ENCODE measurements at places on chromosomes 16 and 17.

GRCh38 chr16:57528499-57529390 is 7.6 kb downstream of the CCDC102A start:
- no peak for DNase-seq

GRCh38 chr16:18841833-18842525 is 40.6 kb upstream of the ARL6IP1 start:
- DNase-seq, result no peak

DNA sequence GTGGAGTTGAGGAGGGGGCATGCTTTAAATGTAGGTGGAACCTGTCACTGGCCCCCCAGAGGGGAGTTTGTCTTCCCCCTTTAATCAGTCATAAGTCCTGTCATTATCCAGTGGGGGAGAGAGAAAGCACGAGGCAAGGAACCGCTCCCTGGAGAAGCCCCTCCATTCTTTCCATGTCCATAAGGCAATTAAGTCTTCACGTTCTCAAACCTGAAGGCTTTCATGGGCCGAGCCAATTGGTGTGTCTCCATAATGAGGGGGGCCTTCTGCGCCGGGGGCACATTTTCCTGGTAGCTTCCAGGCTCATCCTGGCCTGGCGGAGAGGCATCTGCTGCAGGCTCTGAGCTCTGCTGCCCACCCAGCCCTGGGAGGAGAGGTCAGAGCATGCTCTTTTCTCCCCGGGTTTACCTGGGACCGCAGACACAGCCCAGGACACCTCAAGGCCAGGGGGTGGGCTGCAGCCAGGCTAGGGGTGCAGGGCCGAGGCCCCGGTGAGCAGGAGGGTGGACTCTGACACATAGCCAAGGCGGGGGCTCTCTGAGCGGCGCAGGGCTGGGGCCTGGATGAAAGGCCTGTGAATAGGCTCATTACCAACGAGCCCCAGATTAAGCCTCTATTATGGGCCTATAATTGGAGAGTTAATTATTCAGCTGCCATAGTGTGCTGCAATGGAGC is 42.5 kb downstream of the C16orf78 start:
- no peak for DNase-seq

GRCh38 chr17:78993241-78993956 is 13.7 kb upstream of the LGALS3BP start:
- DNase-seq, result peak; percentile 70

- no peak for DNase-seq
Measured at GRCh38 chr17:78868391-78868790, 27.8 kb upstream of the USP36 start.

DNA sequence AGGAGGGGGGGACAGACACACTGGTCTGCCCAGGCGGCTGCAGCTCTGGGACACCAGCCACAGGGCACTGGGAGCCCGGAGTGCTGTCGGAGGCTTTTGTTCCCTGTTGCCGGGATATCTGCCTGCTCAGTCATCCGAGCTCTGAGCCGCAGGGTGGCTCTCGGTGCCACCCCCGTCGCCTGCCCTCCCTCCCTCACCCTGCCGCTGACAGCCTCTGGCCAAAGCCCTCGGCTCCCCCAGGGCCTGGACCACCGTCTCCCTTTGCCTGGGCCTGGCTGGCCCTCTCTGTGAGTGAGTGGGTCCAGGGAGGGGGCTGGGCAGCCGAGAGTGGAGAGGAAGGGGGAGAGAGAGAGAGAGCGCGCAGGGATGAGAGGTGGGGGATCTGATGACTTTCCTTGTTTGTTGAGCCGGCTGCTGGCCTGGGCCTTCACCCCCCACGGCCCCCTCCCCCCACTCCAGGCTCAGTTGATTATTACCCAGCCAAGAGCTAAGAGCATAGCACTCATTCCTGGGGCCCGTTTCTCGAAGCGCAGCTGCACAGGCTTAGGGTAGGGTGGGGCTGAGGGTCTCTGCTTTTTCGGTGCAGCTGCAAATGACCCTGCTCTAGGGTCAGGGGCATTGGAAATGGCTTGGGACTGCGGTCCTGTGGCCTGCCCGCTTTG is 2.7 kb downstream of the FOXJ1 start:
- peak; percentile 69 for DNase-seq

DNA sequence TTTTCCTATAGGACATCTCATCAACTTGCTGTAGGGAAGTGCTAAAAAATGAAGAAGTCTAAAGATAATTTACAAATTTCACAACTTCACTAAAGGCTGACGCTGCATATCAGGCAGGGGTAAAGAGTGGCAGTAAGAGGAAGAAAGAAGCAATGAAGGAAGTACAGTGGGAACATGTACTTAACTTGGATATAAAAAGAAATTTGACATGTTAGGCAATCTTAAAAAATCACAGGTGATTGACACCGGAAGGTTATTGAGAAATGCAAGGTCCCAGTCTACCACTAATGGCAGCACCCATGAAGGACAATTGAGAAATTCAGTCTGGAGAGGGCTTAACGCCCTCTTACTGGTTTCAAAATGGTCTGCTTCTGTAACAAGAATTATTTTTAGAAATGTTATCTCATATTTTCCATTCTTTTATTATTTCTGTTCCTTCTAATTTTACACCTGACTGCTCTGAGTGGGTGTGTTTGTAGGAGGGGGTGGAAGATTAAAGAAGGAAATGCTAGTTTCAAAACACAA is 358.1 kb downstream of the KCNJ2 start:
- DNase-seq, result no peak

DNA sequence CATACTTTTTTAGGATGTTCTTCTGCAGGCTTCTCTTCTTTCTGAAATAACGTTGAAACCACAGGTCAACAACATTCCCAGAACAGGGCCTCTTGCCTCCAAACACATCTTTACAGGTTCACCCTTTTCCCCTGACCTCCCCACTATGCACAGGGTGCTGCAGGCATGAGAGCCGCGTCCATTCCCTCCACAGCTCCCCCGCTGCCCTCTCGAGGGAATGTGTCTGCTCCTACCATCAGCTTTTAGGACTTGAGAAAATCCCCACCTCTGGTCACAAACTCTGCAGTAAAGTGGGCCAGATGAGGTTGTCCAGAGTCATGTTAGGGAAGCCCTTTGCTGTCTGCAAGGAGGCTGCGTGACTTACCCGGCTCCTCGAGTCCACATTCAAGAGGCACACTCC is 30.5 kb downstream of the DUSP14 start:
- DNase-seq, result no peak

DNA sequence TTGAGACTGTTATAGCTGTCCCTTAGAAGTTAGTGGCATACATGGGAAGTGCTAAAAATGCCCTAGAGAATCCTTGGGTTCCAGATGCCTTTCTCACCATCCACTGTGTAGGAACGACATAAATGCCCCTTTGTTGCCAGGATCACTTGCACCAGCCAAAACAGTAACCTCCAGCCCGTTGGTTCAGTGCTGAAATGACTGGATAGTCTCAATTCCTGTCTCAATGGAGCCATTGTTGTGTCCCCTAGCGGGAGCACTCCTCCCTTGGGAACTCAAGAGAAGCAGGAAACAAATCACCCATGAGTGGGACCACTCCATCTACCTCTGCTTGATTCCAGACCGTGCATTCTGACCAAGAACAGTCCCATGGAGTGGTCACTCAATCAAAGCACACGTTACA is 23.1 kb downstream of the MPHOSPH6 start:
- DNase-seq, result no peak

DNA sequence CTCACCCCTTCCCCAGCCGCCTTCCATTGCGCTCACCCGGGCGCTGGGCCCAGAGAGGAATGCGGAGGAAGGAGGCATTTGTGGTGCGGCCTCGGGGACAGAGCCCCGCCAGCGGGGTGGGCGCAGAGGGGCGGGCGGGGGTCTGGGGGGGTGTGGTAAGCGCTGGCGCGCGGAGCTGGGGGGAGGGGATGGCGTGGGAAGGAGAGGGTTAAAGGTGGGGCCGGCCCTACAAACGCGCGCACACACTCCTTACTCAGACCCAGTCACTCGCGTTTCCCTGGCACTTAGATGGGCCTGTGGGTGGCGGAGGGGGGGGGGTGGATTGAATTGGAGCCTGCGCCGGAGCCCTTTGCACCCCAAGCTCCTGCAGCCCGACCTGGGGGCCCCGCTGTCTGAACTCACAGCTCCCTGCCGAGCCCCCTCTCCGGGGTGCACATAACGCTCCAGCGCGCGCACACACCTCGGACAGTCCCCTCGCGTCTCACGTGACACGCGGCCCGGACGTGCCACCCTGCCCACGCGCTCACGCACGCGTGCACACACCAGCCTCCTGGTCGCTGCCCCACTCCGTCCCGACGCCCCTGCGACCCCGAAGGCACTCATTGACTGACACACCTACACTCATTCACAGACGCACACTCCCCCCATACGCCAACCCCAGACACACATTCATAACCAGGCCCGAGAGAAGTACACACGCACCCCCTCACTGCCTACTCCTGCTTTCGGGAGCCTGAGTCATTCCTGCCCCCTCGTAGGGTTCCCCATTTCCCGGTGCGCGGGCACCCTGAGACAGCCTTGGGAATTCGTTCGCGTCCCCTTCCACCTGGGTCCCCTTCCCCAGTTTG is 844 bp downstream of the TBKBP1 start:
- no peak for DNase-seq

GRCh38 chr16:82954224-82954929 is 327.6 kb downstream of the CDH13 start:
- no peak for DNase-seq

DNA sequence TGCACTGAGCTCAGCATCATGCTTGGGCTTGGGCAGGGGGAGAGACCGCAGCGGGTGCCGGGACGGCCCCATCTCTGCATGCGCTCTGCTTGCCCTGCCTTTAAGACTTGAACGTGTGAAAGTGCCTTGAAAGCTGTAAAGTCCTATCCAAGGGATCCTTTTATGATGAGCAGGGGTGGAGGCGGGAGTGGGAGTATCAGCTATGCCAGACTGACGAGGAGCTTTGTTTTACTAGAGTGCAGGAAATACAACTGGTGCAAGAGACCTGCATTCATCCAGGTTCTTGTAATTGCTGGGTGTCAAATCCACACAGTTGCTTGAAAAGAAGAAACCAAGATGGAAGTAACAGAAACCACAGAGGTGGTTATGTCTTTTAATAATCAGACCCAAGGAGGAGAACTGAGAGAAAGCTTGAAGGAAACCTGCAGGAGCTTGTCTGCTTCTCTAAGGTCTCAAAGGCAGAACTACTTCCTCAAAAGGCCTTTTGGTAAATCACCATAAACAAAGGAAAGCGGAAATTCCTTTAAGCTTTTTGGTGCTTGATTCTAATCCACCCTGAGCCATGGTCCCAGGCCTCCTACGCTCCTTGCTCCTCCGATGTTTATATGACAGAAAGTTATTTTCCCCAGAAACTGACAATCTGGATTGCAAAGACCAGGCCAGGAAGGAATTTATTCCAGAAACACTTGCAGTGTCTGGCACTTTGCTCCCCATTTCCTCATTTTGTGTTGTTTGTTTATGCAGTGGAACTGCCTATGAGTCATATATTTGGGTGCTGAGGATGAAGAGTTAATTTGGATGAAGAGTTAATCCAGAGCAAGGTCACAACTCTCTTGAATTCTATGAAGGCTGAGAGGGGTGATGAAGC is 51.3 kb upstream of the FBXO47 start:
- no peak for DNase-seq

GRCh38 chr16:30429418-30429677 is 482 bp downstream of the DCTPP1 start:
- DNase-seq, result no peak

DNA sequence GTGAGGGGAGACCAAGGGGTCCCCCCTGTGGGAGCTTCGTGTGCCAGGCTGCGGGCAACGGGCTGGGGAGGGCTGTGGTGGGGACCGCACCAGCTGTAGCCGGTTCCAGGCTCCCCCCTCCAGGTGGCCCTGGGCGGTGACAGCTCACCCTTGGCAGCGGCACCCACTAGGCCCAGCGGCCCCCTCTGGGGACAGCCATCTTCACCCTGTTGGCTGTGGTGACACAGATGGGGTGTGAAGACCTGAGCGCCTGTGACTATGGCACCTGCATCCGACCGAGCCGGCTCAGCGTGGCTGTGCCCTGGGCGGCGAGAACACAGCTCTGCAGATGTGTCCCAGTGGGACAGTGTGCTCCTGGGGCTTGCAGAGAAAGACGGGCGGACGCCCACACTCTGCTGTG is 1.1 kb upstream of the C1QTNF8 start:
- DNase-seq, result no peak

DNA sequence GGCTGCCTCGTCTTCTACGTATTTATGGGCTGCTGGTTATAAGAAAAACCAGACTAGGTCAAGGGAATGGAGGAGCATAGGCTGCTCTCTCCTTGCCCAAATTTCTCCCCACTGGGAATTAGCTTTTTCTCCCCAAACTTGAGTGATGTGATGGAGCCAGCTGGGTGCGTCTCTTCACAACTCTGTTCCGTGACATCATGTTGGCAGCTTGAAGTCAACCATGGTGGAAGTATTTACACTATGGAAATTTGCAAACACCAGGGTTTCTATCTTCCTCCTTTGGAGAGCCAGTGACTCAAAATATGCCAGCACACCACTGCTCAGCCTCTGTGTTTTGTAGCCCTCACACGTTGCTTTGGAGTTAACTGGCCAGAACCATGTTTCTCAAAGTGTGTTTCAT is 78.1 kb downstream of the OR1D5 start:
- peak; percentile 12 for DNase-seq

DNA sequence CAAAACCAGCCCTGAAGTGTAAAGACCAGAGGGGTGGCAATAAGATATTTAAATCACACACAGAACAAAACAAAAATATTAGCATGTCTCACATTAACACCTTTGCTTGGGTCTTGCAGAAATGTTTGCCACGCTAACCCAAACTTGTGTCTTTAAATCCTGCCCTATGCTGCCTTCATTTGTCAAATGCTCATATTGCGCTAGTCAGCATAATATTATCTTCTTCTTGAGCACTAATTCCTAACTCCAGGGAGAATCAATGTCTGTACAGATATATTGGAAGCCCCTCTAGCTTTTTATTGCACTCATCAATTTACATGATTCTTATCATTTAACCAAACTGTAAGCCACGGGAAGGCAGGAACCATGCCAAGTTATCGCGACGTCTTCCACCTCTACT is 614.8 kb upstream of the SOX9 start:
- no peak for DNase-seq

- no peak for DNase-seq
Measured at GRCh38 chr16:7605812-7606211, 273.2 kb downstream of the RBFOX1 start.

DNA sequence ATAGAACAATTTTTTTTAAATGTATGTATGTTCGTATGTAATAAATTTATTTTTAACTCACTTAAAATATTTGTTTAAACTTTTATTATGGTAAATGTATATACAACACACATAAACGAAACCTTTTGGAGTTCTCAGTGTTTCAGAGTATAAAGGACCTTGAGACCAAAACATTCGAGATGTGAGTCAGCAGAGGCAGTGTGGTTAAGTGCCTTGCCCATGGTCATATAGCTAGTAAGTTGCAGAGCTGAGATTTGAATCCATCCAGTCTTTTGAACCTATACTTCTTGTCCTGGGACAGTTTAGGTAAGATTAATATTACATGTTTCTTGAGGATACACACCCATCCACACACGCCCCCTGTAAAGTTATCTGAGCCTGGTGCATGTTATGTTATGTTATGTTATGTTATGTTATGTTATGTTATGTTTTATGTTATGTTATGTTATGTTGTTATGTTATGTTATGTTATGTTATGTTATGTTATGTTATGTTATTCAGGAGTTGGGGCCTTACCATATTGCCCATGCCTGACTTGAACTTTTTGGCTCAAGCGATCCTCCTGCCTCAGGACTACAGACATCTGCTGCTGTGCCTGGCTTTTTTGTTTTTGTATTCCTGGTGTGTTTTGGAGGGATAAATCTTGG is 41.8 kb downstream of the TNRC6A start:
- no peak for DNase-seq

Measured in liver (tissue), 10 donors.